Adipocyte (in vitro differentiated cells): ENCODE measurements at places on chromosomes 2 and 18.

- DNase-seq: no peak
Measured at GRCh38 chr2:153715218-153715850, 156.4 kb upstream of the GALNT13 start.

- peak; percentile 84 for DNase-seq
Measured at GRCh38 chr2:23760736-23761135, 166.2 kb downstream of the ATAD2B start.

- no peak for DNase-seq
Measured at GRCh38 chr2:65634304-65634703, 201.9 kb upstream of the SPRED2 start.

GRCh38 chr2:239948100-239948881 is 76.9 kb downstream of the NDUFA10 start:
- no peak for DNase-seq

DNA sequence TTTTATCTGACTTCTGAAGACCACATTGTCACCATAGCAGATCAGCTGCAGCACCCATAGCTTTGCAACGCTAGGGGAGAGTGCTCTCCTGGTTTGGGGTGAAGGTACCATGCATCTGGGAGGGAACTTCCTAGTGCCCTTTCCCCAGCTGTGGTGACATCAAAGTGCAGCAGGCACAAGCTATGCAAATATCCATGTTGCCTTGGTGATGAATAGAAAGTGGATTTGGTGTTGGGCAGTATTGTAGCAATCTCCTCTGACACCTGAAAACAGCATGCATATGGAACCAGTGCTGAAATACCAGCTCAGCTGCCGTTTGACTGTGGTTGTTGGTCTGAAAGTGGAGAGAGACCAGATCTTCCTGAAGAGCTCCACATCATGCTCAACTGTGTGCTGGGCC is 37.1 kb downstream of the BCL2L11 start:
- DNase-seq: no peak

DNA sequence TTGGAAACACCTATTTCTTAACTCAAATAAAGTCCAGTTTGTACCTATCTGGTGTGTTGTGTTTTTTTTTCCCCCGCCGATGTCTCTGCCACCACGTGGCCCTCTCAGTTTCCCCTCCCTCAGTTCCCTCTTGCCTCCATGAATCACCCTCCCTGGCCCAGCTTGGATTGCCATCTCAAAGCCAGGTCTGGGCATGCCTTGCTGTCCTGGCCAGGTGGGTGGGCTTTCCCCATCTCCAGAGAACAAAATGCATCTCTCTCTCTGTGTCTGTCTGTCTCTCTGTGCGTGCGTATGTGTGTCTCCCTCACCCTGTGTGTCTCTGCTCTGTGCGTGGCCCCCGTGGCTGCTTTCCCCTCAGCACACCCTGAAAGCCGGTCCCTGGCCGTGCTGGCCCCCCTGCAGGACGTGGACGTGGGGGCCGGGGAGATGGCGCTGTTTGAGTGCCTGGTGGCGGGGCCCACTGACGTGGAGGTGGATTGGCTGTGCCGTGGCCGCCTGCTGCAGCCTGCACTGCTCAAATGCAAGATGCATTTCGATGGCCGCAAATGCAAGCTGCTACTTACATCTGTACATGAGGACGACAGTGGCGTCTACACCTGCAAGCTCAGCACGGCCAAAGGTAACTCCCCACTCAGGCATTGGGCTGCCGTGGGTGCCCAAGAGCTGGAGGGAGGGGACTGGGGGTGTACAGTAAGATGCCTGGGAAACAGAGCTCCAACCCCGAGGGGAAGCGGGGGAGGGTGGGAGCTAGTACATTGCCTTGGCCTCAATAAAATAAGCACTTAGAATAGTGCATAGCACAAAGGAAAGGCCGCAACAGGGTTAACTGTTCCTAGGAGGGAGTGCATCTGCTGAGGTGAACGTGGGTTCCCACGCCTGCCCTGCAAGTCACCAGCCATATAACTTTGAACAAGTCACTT is 31.6 kb upstream of the GMPPA start:
- DNase-seq: no peak

DNA sequence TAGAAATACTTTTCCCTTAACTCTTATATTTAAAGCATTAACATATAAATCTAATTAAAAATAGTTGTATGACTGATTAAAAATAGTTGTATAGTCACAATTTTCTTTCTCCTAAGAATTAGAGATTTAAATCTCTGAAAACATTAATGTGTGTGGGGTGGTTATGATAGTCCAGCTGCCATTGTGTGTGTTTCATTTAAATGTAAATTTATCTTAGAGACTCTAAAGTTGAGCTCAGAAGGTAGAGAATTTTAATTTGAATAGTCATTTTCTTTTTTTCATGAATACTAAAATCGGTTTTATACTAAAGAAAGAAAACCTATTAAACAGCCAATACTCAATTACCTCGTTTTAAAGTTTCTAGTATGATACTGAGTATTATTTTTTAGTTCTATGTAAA is 18.6 kb downstream of the GREB1L start:
- DNase-seq: no peak

DNA sequence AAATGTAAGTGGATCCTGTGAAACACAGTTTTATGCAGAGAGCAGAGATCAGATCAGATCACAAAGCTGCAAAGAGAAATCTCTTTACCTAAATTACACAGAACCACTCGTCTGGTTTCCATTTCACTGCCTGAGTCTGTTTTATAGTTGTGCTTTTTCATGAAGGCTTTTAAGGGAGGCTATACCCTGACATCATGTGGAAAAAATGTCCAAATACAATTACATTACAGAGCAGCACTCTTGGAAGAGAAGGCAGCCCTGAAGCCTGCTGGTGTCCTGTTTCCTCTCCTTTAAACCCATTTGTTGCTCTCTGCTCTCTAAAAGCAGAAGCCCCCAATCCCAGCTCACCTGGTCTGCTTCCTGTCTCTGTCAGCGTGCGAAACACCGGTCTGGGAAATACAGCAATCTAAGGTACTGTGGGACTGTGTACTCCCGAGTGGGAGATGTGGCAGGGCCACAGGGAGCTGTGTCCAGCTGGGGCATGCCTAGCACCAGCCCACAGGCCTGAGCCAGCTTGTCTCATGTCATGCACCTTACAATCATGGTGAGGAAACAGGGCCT is 24.8 kb upstream of the ZFP36L2 start:
- DNase-seq: peak; percentile 91

DNA sequence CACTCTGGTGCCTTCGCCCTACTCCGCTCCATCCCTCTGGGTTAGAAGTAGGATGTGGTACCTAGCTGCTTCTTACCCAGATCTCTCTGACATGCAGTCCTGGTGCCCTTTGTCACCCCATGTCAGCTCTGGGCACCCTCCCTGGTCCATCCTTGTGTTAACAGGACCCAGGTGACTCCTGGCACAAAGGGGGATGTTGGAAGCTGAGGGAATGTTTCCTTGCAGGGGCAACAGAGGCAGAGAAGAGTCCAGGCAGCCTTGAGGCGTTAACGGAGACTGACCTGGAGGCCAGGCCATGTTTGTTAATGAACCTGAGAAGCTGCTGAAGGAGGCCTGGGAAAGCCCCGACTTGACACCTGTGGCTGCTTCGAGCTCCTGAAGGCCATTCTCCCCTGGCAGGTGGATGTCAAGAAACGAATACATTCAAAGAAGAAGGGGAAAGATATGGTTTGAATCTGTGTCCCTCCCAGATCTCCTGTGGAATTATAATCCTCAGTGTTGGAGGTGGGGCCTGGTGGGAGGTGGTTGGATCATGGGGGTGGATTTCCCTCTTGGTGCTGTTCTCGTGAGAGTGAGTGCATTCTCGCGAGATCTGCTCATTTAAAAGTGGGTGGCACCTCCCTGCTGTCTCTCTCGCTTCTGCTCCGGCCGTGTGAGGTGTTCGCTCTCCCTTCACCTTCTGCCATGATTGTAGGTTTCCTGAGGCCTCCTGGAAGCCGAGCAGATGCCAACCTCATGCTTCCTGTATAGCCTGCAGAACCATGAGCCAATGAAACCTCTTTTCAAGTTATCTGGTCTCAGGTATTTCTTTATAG is 31.4 kb downstream of the NPPC start:
- no peak for DNase-seq

GRCh38 chr2:215032153-215032552 is 106.3 kb downstream of the ABCA12 start:
- DNase-seq: peak; percentile 25

- DNase-seq: peak; percentile 78
Measured at GRCh38 chr2:9770308-9771100, 72.8 kb upstream of the TAF1B start.

DNA sequence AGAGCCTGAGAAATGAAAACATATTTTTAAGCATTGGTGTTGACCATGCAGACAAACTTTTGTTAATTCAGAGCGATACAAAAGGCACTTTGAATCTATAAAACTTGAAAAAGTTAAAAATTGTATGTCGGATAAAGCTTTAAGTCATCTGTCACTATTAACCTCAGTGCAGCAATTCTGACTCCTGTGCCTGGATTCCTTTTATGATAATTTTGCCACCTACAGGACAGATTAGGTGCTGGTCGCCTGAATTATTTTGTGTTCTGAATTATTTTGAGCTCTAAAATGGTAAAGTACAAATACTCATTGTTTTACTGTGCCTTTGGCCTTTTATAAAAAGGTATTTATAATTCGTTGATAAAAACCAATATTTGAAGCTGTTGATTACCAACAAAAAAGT is 19.4 kb upstream of the RNF138 start:
- no peak for DNase-seq

DNA sequence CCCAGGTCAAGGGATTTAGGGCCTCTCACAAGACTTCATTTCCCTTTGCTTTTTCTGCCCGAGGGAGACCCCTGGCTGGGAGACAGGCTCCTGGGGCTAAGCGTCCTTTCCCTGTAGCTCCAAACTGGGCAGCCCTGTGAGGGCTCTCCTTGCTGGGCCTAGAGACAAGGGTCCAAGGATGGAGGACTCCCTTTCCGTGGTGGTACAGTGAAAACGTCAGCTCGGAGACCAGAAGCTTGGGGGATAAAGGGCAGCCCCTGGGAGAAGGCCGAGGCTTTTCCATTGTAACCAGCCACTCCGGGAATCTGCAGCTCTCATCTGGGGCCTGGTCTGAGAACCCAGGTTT is 2.3 kb downstream of the SIX2 start:
- no peak for DNase-seq
